ENCODE measurements at places on chromosomes 3 and 15.

- DNase-seq: no peak
Measured at GRCh38 chr3:3068358-3068881, 41.8 kb downstream of the IL5RA start.

DNA sequence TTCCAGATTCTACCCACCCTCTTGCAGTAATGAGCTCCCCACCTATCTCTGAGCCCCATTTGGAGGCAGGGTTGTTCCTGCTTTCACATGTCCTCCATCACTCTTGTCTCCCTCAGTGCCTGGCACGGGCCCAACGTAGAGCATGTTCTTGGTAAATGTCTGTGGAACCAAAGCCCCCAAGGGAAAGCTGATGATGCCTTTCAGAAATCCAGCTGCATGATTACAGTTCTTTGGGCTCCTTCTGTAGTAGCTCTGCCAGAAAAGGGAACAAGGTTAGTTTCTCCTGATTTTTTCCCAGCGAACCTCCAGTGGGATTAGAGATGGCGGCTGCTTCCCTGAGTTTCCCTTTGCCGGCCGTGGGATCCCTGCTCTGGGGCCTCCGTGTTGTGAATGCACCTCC lies 39.3 kb downstream of the CGNL1 start:
- DNase-seq: no peak

GRCh38 chr15:91469632-91470567 lies 369.8 kb downstream of the SV2B start:
- no peak for DNase-seq

DNA sequence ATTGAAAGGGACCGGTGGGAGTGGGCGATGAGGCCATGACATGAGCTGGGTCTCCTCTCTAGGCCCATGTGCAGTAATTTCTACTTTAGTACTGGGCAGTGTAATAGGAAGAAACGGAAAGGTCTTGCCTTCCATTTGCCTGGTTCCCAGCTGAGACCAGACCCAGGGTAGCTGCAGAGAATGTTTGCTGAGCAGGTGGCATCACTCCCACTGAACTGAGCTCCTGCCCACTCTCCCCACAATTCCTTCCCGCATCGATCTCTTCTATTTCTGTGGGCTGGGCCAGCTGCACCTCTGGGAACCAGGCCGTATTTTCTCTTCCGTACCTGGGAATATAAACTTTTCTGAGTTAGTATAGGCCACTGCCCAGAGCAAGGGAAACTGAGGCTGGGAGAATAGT lies 15.8 kb downstream of the ESYT3 start:
- no peak for DNase-seq

GRCh38 chr3:73086071-73086494 lies 24.6 kb downstream of the EBLN2 start:
- DNase-seq: peak; percentile 66

DNA sequence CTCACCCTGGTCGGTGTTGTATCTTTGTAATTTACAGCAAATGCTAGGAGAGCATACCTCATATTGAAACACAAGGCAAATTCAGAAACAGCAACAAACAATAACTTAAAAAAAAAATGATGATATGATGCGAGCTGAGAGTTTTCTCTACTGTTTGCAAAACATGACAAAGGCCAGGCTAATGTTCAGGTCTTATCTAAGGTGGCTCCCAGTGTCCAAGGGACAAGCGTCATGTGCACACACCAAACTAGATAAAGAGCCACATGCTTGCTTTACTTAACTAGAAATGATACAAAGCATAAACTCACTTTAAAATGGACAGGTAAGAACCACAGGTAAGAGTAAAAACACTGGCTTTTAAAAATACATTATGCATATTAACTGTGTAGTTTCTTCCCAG lies 375.9 kb downstream of the FOXP1 start:
- DNase-seq: no peak

GRCh38 chr3:133834621-133835417 lies 29.2 kb downstream of the SRPRB start:
- DNase-seq: no peak

GRCh38 chr3:161474741-161475140 lies 21.9 kb upstream of the OTOL1 start:
- DNase-seq: no peak

DNA sequence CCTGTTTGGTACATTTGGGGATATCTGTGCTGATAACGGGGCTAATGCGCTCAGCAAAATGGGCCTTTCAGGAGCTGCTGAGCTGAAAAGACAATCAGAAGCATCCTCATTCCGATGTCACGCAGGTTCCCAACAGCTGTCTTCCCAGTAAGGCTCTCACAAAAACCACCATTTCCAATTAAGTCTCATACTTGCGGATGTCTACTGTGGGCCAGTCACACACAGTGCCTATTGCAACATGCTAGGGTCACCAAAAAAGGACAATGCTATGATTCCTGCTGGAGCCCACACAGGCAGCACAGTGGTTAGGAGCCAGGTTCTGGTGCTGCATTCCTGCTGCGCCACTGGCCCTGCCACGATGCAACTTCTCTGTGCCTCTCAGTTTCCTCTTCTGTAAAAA lies 16.4 kb upstream of the LDHAL6B start:
- DNase-seq: no peak

- no peak for DNase-seq
Measured at GRCh38 chr3:98902351-98902740, 851 bp upstream of the DCBLD2 start.

DNA sequence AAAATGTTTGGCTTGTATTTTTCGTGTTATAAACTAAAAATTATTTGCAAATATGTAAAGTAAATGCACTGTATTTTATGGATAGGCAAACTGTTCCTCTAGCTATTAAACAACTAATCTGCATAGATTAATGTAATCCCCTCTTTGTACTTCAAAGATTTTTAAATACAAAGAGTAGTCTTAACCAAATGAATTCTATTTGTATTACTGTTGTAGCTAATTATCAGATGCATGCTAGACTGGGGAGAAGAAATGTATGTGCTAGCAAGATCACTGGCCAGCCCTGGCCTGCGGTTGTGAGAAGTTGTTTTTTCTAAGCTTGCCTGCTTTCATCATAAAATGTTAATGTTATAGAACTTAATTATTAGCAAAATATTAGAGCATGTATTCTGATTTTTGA lies 92.6 kb downstream of the STT3B start:
- DNase-seq: no peak

- DNase-seq: no peak
Measured at GRCh38 chr3:13194285-13195209, 121.3 kb upstream of the IQSEC1 start.

GRCh38 chr3:175307642-175308041 lies 448.5 kb downstream of the NAALADL2 start:
- no peak for DNase-seq

- DNase-seq: peak; percentile 52
Measured at GRCh38 chr15:70758790-70759462, 4.4 kb downstream of the UACA start.

DNA sequence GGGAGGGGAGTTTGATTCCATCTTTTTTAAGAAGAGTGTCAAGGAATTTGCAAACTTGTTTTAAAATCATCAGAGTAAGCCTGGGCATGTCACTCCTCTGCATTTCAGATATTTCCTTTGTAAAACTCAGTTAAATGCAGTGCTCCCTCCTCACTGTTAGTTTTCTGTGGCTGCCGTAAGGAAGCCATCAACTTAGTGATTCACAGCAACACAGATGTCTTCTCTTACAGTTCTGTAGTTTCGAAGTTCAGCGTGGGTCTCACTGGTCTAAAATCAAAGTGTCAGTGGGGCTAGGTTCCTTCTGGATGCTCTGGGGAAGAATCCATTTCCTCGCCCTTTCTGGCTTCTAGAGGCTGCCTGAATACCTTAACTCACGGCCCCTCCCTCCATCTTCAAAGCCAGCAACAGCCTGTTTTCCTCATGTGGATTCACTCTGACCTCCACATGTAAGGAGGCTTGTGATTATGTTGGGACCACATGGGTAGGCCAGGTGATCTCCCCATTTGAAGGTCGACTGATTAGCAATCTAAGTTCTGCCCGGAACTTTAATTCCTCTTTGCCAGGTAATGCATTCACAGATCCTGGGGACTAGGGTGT lies 12.4 kb downstream of the ISG20 start:
- DNase-seq: no peak

DNA sequence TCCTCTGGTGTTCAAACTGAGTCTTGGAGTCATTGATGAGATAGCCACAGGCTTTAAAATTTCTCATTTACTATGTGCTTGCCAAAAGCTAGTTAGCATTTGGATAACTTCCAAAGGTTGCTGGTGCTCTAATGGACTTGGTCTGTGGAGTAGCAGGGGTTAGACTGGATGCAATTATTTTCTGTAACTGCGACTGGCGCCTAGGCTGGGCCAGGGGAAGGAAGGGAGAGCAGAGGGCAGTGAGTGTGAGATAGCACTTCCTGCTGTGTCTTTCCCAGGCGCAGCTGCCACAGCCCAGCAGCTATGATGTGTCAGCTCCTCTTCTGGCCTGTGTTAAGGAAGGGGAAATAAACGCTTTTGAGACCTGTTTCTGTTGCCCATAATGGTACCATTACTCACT lies 98.6 kb downstream of the MYRIP start:
- DNase-seq: peak; percentile 4
